ENCODE measurements at places on chromosomes 13 and 19.

DNA sequence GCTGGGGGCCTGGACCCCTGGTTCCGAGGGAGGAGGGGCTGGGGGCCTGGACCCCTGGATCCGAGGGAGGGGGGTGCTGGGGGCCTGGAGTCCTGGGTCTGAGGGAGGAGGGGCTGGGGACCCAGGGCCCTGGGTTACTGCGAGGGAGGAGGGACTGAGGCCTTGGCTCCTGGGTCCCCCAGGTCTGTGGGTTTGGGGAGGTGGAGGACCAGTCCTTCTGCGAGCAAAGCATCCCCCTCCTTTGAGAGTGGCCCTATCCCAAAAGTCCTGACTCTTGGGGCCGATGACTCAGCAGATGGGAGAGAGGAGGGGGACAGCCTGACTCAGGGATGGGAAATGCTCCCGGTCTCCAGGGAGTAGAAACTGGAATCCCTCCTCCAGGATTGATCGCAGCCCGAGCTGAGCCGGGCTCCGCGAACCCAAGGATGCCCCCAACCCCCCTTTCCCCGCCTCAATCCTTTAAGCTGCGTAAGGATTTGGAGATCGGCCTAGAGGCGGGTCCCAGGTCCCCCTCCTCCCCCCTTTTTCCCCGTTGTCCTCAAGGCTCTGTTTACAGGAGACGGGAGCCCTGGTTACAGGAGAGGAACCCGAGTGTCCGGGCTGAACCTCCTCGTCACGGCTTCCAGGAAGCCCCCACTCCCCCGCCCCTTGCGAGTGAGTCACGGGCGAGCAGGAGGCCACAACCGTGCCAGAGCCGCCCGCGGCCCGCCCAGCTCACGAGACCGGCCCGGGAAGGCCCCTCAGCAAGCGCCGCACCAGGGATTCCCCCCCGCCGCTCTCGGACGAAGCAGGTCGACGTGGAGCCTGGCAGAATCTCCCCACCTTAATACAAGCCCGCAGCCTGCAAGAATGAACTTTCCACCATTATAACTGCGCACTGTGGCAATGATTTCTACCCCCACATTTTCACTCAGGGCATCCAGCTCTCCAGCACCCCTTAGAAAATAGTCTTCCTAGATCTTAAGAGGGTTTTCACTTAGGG is 3.0 kb upstream of the ZFP36 start:
- peak; percentile 94 for DNase-seq

- no peak for DNase-seq
These were observed 103.6 kb downstream of the STK24 start for GRCh38 chr13:98473135-98473787.

- no peak for DNase-seq
These were observed 91.3 kb downstream of the KCNRG start for GRCh38 chr13:50106559-50106958.

GRCh38 chr19:52748336-52748950 is 13.6 kb upstream of the ZNF611 start:
- no peak for DNase-seq

- DNase-seq = no peak
These were observed 8.6 kb upstream of the BCAT2 start for GRCh38 chr19:48819366-48819816.

- no peak for DNase-seq
These were observed 638.9 kb downstream of the LIG4 start for GRCh38 chr13:107576430-107576829.

DNA sequence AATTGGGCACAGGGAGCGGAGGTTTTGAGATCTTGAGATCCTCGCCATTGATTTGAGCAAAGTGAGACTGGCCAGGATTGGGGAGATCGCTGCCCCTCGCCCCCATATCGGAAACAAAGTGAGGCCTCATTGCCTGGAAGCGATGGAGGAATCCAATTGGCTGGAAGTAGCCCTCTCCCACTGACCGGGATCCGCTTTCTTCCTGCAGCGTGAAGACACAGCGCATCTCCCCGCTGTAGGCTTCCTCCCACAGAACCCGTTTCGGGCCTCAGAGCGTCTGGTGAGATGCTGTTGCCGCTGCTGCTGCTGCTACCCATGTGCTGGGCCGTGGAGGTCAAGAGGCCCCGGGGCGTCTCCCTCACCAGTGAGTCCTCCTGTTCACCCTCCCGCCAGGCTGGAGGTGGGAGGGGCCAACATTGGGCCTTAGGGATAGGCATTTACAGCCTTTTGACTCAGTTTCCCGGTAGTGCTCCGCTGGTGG is 438 bp downstream of the PRKCSH start:
- DNase-seq = peak; percentile 20

DNA sequence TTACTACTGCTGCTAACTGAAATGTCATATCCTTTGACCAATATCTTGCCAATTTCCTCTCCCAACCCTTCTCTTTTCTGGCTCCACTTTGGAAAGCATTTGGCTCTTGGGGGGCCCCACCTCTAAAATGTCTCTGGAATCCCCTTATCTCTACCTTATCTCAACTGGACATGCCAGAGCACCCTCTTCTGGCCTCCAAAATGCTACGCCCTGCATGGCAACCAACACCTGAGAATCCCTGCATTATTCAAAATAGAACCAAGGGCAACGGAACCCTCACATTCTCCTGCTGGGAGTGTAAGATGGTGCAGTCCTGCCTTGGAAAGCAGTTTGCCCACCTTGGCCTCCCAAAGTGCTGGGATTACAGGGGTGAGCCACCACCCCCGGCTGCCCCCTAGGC is 35.3 kb downstream of the CERS4 start:
- no peak for DNase-seq

GRCh38 chr13:23889615-23890607 is 711 bp upstream of the MIPEP start:
- no peak for DNase-seq

GRCh38 chr13:29255567-29255966 is 339.9 kb downstream of the SLC7A1 start:
- DNase-seq = no peak

DNA sequence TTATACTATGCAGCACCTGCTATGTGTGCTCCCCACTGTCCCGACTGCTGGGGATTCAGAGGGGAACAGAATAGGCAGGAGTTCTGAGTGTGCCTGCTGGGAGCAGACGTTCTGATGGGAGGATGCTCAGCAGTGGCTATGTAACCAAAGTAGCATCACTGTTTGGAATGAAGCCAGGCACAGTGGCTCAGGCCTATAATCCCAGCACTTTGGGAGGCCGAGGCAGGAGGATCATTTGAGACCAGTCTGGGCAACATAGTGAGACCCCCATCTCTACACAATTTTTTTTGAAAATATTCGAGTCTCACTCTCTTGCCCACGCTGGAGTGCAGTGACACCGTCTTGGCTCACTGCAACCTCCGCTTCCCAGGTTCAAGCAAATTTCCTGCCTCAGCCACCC is 6.0 kb downstream of the ATG4D start:
- DNase-seq = no peak

DNA sequence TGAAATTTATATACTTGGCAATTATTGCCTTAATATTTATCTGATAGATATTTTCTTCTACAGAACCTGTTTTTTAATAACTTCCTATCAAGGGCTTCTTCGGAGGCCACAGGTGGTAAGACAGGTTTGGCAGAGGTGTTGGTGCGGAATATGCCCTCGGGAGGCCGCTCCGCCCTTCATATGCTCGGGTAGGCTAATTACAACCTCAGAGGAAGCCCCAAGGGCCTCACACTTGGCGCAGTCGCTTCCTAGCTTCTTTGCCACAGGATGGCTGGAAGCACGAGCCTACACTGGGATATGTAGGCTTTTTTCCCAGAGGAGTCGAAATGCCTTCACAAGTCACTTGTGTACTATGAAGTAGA is 68.8 kb downstream of the LMO7 start:
- no peak for DNase-seq

- DNase-seq = peak; percentile 59
These were observed 18.1 kb upstream of the GTF3A start for GRCh38 chr13:27406178-27406939.

DNA sequence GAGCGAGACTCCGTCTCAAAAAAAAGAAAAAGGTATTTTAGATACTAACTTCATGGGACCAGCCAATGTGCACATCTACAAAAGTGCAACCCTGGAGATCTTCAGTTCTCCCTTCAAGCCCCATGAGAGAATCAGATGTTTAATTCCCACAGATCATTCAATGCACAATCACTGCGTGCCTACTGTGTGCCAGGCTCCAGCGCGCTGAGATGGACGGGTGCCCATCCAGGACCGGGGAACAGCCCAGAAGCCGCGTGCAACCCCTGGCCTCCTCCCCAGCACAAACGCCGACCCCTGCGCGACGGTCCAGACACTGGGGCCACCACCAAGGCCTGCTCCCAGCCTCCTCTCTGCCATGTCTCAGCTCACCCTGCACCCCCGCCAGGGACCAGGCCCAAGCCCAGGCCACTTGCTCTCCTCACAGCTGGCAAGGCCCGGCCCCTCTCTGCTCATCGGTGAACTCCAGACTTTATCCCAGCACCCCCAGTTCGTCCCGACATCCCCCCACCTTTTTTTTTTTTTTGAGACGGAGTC is 5.3 kb downstream of the BTBD2 start:
- DNase-seq = no peak

- DNase-seq = no peak
These were observed 1.9 kb upstream of the AKT2 start for GRCh38 chr19:40286971-40287421.

DNA sequence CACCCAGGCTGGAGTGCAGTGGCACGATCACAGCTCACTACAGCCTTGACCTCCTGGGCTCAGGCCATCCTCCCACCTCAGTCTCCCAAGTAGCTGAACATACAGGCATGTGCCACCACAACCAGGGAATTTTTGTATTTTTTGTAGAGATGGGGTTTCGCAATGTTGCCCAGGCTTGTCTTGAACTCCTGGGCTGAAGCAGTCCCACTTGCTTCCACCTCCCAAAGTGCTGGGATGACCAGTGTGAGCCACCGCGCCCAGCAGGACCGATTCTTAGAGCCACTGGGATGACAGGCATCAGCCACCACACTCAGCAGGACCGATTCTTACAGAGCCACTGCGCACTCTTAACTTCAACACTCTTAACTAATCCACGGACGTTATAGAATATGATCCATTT is 54.9 kb upstream of the RANBP3 start:
- no peak for DNase-seq

GRCh38 chr19:5247957-5248705 is 92.5 kb downstream of the PTPRS start:
- no peak for DNase-seq

- peak; percentile 87 for DNase-seq
These were observed 6.9 kb upstream of the CBY2 start for GRCh38 chr13:45695198-45695730.

GRCh38 chr19:8110931-8111330 is 38.5 kb downstream of the FBN3 start:
- no peak for DNase-seq

- DNase-seq = no peak
These were observed 464.6 kb downstream of the FGF9 start for GRCh38 chr13:22135446-22135845.

GRCh38 chr13:71851498-71852409 is 15.2 kb downstream of the DACH1 start:
- DNase-seq = no peak

DNA sequence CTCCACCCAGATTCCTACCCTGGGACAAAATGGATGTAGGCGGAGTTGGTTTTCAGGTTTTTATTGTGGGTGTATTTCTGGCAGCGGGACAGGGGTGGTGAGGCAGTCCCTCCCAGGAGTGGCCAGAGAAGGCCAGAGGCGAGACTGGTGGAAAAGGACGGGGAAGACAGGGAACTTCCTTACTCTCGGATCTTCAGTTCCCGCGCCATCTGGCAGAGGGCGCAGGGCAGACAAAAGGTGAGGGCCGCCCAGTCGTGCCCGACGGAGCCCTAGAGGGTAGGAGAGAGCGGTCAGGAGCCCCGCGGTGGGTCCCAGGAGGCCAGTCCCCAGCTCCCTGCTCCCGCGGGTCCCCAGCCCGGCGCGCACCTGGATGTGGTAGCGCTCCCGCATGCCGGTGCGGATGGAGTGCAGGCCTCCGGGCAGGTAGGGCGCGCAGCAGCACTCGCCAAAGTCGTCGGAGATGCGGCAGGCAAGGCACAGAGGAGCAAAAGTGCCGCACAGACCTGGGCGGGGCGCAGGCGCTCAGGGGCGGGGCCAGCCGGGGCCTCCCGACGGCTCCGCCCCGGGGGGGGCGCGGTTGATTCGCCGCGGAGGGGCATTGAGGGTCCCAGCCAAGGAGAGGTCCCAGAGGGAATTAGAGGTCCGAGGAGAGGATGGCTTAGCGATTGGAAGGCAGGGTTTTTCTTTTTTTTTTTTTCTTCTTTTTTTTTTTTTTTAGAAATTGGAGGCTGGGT is 3.0 kb downstream of the CNFN start:
- peak; percentile 57 for DNase-seq

DNA sequence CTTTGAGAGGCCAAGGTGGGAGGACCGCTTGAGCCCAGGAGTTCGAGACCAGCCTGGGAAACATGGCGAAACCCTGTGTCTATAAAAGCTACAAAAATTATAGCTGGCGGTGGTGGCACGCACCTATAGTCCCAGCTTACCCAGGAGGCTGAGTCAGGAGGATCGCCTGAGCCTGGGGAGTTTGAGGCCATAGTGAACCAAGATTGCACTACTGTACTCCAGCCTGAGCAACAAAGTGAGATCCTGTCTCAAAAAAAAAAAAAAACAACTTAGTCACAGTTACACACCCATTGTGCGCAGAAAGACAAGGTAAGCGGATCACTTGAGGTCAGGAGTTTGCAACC is 728 bp upstream of the DENND1C start:
- no peak for DNase-seq

GRCh38 chr13:19726611-19727010 is 56.1 kb downstream of the PSPC1 start:
- DNase-seq = no peak

- no peak for DNase-seq
These were observed 444 bp downstream of the PROSER1 start for GRCh38 chr13:39037410-39037879.

DNA sequence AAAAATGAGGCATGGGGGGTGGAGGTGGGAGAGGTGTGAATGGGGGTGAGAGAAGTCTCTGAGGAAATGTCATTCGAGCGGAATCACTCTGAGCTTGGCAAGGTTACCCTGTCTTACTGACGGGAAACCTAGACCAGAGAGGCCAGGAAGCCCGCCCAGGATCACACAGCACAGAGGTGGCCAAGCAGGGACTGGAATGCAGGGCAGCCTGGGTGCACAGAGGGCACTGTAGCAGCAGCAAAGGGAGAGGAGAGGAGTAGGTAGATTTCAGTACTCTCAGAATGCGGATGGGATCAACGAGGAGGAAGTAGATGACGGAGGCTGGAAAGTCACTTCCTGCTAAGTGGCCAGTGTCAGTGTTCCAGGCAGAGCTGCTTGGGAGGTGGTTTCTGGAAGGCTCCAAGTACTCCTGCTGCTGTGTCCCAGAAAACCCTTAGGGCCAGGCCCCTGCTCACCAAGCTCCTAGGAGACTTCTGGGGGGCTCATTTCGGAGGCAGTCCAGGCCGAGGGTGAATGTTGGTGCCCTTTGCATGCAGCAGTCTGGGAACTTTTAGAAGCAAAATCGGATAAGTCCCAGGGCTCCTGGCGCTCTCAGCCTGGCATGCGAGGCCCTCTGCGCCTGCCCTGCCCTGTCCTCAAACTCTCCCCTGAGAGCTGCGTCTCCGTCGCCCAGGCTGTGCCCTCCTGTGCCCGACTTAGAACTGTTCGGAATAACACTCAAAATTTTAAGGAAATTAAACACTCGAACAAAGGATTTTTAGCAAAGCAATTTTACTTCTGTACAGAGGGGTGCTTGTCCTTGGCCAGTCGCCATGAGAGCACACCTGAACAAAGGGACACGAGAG is 33.5 kb downstream of the DNM2 start:
- no peak for DNase-seq
